ENCODE measurements at places on chromosomes 4 and X. TPM values are rescaled to one million over a fixed set of nuclear protein-coding genes. Genes with fewer than 3 reads are reported as not detected.

The YY2 gene
- total RNA-seq, result 1.1 TPM

The C4orf17 gene
- total RNA-seq, result not detected

The CENPVL3 gene
- total RNA-seq, result not detected

The BTC gene
- not detected for total RNA-seq

The MSANTD1 gene
- 2.3 TPM for total RNA-seq

The FOXR2 gene
- 0.34 TPM for total RNA-seq

The KLB gene
- total RNA-seq, result 0.58 TPM

The CDKN2AIP gene
- 18.6 TPM for total RNA-seq

The PDHA2 gene
- total RNA-seq, result not detected

The SLC10A7 gene
- 15.6 TPM for total RNA-seq

The PSMD10 gene
- total RNA-seq, result 44.1 TPM

The TECRL gene
- total RNA-seq, result not detected

The ASB12 gene
- 0.36 TPM for total RNA-seq

The GPR119 gene
- total RNA-seq, result not detected

The SPRY1 gene
- 6.8 TPM for total RNA-seq

The SLC2A9 gene
- total RNA-seq, result 0.21 TPM

The HPGDS gene
- total RNA-seq, result 0.29 TPM

The FMR1NB gene
- not detected for total RNA-seq

The GC gene
- not detected for total RNA-seq

The USP51 gene
- total RNA-seq, result 0.59 TPM

The SPIN3 gene
- 25.2 TPM for total RNA-seq

The ENAM gene
- 0.27 TPM for total RNA-seq

The CXorf51B gene
- total RNA-seq, result not detected

The GLA gene
- total RNA-seq, result 26.5 TPM

The RRH gene
- not detected for total RNA-seq

The STATH gene
- total RNA-seq, result not detected

The MAGEA1 gene
- total RNA-seq, result not detected

The ASMT gene
- not detected for total RNA-seq

The PNMA5 gene
- not detected for total RNA-seq

The KDR gene
- total RNA-seq, result 0.19 TPM

The FBXW7 gene
- total RNA-seq, result 60.7 TPM

The OTUD6A gene
- not detected for total RNA-seq

The PDGFRA gene
- total RNA-seq, result 0.85 TPM

The PLAC8 gene
- total RNA-seq, result 0.50 TPM

The NXF3 gene
- total RNA-seq, result 0.24 TPM

The CT47B1 gene
- 0.69 TPM for total RNA-seq

The GAGE12J gene
- not detected for total RNA-seq

The SLC9B1 gene
- 0.47 TPM for total RNA-seq

The CT45A2 gene
- total RNA-seq, result not detected

The HSFX2 gene
- total RNA-seq, result 0.31 TPM

The PTTG2 gene
- total RNA-seq, result not detected

The CFAP99 gene
- total RNA-seq, result 1.1 TPM

The CPE gene
- 347 TPM for total RNA-seq

The FAM200B gene
- 48.2 TPM for total RNA-seq
